ENCODE measurements at places on chromosomes 6 and 20. TPM values are rescaled to one million over a fixed set of nuclear protein-coding genes. Genes with fewer than 3 reads are reported as not detected.

GRCh38 chr6:158039571-158040050, 57.9 kb downstream of the SYNJ2 start:
- DNase-seq = no peak

DNA sequence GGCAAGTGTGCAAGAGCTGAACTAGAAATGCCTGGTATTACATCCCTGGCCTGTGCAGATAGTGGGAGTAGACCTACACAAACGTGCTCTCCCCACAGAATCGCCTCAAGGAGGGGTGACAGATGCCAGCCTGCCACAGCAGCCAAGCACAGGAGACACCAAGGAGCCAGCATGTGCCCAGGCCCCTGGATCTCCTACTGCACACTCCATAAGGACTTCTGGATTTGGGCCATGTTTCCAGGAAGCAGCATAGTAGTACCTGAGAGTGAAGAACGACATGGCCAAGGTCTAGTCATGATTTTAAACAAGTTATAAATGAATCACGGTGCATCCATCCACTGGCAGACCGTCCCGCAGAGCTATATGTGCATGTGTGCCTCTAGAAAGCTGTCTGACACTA, 232.2 kb downstream of the SYNDIG1 start:
- DNase-seq = no peak

GRCh38 chr6:107539409-107539808, 49.5 kb downstream of the SOBP start:
- peak; percentile 68 for DNase-seq

DNA sequence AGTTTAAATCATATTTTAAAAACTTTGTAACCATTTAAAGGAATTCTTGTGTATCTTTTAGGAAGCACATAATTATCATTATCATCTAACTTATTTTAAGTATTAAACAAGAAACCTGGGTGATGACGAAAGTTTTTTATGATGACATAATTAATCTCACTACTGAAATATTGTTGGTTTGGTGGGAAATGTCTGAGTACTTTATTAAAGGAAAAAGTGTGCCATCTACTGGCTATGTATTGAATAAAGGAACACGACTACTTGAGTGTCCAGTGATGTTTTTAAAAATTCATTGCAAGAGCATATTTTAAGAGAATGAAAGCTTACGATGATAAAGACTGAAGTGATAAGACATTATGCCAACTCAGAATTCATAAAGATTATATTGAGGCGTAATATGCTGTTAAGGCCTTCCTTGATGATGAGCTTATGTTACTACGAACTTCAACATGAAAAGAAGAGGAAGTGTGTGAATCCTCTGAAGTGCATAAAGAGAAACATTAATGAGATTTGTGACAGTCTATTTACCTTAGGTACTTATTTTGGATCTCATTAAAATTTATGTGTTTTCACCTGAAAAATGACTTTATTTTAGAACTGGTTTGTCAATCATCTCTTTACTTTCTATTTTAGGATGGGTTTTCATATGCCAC, 12.0 kb upstream of the TRMT11 start:
- DNase-seq = peak; percentile 62

- no peak for DNase-seq
Measured at GRCh38 chr6:149716181-149716963, 1.5 kb downstream of the LATS1 start.

DNA sequence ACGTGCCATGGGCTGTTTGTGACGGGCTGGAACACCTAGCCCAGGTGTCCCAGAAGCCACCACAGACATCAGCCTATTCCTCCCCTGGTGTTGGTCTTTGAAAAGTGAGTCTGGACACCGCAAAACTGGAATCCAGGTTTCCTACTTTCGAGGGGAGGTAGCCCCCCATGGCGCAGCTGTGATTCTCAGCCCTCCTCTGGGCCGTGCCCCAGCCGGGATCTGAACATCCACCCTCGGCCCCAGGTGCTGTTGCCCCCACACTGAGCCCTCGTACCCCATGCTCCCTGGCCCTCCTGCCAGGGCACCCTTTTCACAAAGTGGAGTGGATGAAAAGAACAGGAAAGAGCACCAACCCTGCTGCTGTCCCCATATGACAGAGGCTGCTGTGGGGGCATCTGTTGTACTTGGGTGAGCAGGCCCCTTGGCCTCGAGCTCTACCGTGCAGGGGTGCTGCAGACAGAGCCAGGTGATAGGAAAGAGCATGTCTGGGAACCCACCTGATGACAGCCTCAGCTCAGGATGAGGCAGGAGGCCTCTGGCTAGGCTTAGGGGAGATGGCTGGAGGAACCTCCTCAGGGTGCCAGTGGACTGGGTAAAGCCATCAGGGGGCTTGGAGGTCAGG, 18.8 kb upstream of the MAS1L start:
- DNase-seq = no peak

- no peak for DNase-seq
Measured at GRCh38 chr20:64245746-64246595, 9.6 kb upstream of the PCMTD2 start.

GRCh38 chr6:75855052-75855451, 106.0 kb downstream of the MYO6 start:
- DNase-seq = peak; percentile 70

- DNase-seq = no peak
Measured at GRCh38 chr20:37839432-37839827, 63.5 kb upstream of the VSTM2L start.

- DNase-seq = no peak
Measured at GRCh38 chr6:101762851-101763250, 369.3 kb downstream of the GRIK2 start.

GRCh38 chr6:144666781-144667180, 381.6 kb downstream of the UTRN start:
- DNase-seq = no peak

DNA sequence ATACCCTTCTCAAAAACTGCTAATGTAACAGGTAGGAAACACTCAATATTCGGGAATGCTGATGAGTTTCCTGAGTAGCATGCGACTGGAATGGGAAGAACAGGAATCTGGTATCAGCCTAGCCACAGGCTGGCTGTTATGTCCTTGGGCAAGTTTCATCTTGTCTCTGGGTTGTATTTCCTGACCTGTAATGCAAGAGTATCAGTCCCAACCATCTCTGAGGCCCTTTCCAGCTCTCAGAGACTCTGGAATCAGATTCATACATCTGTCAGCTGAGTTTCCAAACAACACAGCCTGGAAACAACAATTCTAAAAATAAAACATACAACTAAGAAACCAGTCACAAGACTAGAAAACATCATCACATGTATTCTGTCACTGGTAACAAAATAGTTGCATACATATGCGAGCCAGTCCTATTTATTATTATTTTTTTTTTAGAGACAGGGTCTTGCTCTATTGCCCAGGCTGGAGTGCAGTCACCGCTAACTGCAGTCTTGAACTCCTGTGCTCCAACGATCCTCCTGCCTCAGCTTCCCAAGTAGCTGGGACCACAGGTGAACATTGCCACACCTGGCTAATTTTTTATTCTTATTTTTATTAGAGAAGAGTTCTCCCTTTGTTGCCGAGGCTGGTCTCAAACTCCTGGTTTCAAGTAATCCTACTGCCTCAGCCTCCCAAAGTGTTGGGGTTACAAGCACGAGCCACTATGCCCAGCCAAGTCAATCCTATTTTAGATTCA, 16.7 kb upstream of the TFAP2A start:
- no peak for DNase-seq

- DNase-seq = no peak
Measured at GRCh38 chr6:149580880-149581279, 14.7 kb downstream of the GINM1 start.

GRCh38 chr6:26003102-26003694, 40.6 kb downstream of the TRIM38 start:
- peak; percentile 69 for DNase-seq

GRCh38 chr20:42938441-42939205, 251.1 kb downstream of the PTPRT start:
- DNase-seq = no peak

- peak; percentile 75 for DNase-seq
Measured at GRCh38 chr6:45421709-45422502, 44.2 kb upstream of the SUPT3H start.

DNA sequence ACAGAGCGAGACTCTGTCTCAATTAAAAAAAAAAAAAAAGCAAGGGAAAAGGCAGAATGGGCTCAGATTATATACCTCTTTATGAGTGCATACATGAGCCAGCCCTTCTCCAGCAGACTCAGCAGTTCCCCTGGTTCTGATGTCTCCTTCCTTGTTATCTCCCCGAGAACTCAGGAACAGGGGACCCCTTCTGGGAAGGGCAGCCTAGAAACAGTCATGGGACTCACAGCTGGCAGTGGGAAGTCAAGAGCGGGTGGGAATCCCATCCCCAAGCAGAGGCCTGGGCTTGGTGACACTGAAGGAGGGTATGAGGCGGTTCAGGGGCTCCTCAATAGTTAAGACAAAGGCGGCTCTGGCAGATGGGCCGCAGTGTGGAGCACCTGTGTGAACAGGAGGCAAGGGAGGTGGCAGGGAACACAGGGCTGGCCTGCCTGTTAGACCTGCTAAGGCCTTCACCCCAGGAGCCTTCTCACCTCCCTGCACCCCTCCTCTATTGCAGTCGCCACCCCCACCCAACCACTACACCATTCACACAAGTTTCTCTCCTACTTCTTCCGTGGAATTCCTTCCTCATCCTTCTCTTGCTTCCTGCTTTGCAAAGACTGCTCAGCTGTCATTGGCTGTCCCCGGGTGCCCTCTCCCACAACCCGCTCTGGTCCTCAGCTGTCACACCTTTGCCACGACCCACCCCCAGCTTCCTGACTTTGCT, 29.7 kb upstream of the MDFI start:
- DNase-seq = no peak

- no peak for DNase-seq
Measured at GRCh38 chr6:132400555-132400882, 756 bp downstream of the MOXD1 start.

DNA sequence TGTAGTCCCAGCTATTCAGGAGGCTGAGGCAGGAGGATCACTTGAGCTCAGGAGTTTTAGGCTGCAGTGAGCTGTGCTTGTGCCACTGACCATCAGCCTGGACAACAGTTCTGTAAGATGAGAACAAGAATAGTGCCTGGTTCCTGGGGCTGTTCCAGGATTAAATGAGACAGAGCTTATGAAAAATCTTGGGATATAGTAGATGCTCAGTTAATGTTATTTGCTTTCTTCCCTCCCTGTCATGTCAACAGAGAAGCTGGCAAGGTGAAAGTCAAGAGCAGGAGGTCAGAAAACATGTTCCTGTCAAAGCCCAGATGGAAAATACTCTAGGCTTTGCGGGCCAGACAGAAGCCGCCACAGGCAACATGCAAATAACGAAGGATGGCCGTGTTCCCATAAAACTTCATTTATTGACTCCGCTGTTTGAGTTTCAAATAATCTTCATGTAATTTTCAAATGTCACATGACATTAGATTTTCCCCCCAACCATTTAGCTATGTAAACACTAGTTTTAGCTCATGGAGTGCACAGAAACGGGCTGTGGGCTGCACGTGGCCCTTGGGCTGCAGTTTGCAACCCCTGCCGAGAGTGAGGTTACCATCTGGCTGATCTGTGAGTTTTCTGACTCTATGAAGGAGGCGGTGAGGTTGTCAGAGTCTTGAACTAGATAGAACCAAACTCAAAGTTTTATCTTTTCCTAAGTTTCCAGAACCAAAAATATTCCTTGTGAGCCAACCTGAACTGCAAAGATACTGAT, 63.4 kb upstream of the PMEPA1 start:
- no peak for DNase-seq

DNA sequence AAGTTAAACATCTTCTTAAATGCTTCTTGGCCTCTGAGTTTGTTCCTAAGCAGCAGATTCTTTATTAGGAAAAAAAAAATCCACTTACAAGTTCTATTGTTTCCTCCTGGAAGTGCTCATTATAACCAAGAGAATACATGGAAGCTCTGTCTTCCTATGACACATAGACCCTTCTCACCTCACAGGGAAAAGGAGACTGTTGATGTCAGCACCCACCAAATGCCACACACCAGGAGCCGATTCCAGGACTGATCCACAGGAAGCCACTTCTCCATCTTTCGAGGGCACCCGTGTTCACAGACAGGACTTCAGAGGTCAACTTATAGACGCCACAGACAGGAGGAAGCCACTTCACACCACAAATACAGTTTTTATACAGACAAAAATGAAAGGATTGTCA, 13.4 kb upstream of the BNIP5 start:
- no peak for DNase-seq

- DNase-seq = no peak
Measured at GRCh38 chr20:63648895-63649589, 4.2 kb downstream of the STMN3 start.

DNA sequence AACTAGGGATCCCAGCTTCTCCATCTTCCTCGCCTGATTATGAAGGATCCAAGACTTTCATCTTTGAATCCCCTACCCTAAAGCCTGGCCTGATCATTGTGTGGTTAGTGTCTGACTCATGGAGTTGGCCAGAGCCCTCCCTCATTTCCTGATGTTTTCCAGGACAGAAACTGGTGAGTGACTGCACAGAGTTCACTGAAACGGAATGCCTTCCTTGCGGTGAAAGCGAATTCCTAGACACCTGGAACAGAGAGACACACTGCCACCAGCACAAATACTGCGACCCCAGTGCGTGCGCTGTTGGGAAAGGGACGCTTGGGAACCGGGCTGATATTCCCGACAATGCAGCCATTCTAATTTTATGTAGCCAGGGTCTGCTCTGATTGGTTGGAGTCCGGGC, 4.0 kb downstream of the CD40 start:
- no peak for DNase-seq

DNA sequence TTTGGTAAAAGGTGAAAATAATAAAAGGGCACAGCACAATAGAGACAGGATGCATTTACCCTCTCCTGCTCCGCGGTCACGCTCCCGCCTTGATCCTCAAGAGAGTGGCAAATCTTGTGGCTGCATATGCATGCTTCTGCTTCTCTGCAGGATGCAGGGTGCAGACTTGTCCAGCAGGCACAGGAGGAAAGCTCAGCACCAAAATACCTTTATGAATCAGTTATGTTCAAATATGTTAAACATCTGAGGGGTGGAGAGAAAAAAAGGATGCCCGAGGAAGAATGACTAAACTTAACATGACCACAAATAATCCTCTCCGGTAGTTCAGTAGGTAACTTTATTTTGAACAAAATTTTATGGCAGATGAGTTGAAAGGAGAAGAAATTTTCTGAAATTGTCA, 366.1 kb upstream of the SOX4 start:
- DNase-seq = no peak

DNA sequence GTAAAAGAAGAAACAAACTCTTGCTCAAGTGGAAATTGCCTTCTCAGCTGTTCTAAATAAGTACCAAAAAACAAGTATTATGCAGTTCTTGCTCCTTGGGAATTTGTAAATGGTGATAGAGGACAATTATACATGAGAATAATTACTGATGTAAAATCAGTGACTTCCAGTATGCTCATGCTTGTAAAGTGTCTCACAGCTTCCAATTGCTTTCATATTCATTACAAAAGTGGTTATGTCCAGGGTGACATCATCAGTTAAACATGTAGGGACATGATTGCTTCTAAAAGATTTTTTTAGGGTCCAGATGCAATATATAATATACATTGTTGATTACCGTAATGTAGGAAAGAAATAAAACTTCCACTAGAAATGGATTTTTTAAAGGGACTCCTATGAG, 122.8 kb upstream of the B3GAT2 start:
- no peak for DNase-seq

OR12D3 gene
- total RNA-seq = not detected

CST7 gene
- not detected for total RNA-seq

SH3BGRL2 gene
- total RNA-seq = 19.2 TPM

SUPT3H gene
- 1.9 TPM for total RNA-seq

TMEM170B gene
- 0.42 TPM for total RNA-seq

MDFI gene
- total RNA-seq = 0.36 TPM

All from HT-29 (cell line).